ENCODE measurements at places on chromosomes 3 and 15.

GRCh38 chr3:55619046-55619808 is 132.1 kb upstream of the WNT5A start:
- DNase-seq: no peak

DNA sequence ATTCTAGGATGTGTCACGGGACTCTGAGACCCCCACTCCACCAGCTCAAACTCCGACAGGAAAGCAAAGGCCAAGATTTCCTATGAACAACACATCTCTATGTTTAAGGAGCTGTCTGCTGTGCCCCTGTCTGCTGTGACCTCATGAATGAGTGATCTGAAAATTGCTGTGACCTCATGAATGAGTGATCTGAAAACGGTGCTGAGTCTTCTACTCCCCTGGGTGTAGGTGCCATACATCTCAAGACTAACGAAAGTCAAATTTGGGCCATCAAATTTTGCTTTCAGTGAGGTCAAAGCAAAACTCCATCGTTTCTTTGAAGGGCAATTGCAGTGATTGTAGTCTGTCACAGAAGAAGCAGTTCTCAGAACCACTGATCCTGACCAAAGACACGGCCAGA is 24.4 kb downstream of the IL5RA start:
- no peak for DNase-seq

GRCh38 chr15:80059786-80060355 is 395 bp downstream of the ZFAND6 start:
- no peak for DNase-seq

- DNase-seq: no peak
These were observed 30.6 kb downstream of the INTS14 start for GRCh38 chr15:65580287-65580686.

Measured in stimulated activated effector memory CD8-positive, alpha-beta T cell treated with anti-CD3 and anti-CD28 coated beads, Interleukin-12 subunit alpha, Interleukin-12 subunit beta, amount 100 ng/mL, for 72 hours (primary cell).